ENCODE measurements at places on chromosomes 6 and 20. TPM values are rescaled to one million over a fixed set of nuclear protein-coding genes. Genes with fewer than 3 reads are reported as not detected.
A peak's percentile ranks its signal among the peaks of the same experiment; 100 is the strongest.

Gene TJAP1
- total RNA-seq = 40.0 TPM

Gene CST11
- not detected for total RNA-seq

Gene FLRT3
- 2.6 TPM for total RNA-seq

Gene ERGIC3
- 376 TPM for total RNA-seq

DNA sequence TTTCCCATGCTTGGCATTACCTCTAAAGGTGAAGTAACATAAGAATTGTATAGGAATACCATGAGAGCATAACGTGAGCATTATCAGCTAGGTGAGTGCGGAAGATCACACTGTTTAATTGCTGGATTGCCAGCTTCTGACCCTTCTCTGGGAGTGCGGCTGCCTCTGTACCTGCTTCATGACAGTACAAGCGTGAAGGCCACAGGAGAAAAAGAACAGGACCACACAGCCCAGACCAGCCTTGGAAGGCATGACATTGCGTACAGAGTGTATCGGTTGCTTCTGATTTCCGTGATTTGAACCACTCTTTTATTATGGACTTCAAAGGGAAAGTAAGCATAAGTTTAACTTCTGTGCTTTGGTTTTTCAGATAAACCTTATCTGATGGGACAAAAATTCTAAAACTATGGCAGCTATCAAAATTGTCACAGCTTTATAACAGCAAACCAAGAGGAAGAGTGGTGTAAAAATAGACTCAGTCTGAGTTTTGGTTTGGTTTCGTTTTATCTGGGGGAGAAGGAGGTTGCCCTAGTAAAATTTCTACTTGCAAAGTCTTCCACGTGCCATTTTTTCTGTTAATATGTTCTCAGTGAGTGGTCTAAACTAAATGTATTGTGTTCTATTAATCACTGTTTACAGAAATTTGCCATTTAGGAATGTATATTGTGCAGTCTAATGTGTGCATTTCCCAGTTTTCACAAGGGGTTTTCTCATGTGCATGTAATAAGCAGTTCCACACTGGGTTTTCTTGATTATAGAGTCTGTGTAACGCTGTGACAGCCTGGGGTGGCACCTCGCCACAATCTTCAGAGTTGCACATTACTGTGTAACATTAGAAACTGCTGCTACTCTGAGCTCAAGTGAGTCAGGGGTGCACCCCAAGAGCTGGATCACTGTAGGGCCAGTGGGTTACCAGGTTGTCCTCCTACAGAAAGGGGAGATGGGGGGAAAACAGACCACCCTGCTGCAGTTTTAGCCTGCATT, 97.3 kb downstream of the RPP40 start:
- no peaks in the 10 kb centered on the region for H3K27me3 ChIP-seq
- DNase-seq = no peak
- H3K36me3 ChIP-seq = peaks cover 8% of the 10 kb centered on the region
- no peak overlapping the region for H3K4me3 ChIP-seq
- H3K27ac ChIP-seq = no peak overlapping the region

DNA sequence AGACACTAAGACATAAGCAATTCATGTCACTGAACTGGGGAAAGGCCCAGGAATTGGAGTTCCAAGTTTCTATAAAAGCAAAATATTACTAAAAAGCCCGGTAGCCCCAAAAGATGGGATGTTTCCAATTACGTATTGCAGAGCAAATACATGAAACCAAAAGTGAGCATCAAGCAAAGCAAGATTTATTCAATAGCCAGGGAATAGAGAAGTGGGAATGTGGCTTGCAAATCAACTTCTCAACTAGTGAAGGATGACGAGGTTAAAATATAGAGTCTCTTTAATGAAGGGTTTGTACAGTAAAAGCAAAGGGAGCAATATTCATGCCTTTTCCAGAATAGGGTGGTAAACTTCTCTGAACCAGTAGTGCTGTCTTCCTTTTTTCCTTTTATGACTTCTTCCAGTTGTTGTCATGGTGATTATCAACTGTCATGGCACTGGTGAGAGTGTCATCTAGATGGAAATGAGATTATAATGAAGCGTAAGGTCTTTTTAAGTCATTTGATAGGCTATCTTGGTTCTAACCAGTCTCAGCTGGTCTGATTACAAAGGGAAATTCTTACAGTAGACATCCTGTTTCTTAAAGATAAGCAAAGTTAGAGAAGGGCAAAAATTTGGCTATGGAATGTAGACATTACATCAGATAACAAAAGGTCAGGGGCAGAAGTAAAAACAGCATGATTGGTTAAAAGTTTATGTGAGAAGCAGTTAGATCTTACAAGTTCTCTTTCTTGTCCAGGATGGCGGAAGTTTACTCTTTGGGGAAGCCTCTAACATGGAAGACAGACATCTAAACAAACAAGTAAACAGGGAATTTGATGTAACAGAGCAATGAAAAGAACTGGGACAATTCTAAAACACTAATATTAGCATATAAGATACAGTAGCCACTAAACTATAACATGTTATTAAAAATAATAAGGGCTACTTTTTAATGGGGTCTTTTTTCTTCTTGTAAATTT, 96.9 kb downstream of the TBX18 start:
- H3K36me3 ChIP-seq = no peaks in the 10 kb centered on the region
- H3K4me3 ChIP-seq = no peak overlapping the region
- H3K27ac ChIP-seq = no peak overlapping the region

- H3K4me3 ChIP-seq = no peak overlapping the region
- no peaks in the 10 kb centered on the region for H3K4me1 ChIP-seq
- no peaks in the 10 kb centered on the region for H3K27me3 ChIP-seq
- no peak overlapping the region for H3K27ac ChIP-seq
- H3K36me3 ChIP-seq = no peaks in the 10 kb centered on the region
- DNase-seq = no peak
These were observed 211.0 kb downstream of the LRFN2 start for GRCh38 chr6:40376113-40376650.

DNA sequence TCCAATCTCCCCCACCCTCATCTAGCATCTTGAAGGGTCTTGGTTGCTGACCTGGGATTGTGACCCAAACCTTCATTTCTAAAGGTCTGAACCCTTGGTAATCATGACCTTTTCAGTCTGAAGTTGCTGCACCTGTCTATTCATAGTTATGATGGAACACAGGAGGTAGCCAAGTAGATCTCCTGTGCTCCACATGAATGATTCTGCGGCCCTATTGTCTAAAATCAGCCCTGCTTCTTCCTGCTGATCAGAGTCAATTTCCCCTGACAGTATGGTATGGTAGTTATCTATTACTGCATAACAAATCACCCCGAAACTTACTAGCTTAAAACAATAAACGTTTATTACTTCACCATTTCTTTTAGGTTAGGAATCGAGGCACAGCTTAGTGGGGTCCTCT, 9.0 kb downstream of the OR2B6 start:
- no peak overlapping the region for H3K27ac ChIP-seq
- H3K27me3 ChIP-seq = no peaks in the 10 kb centered on the region
- H3K4me3 ChIP-seq = no peak overlapping the region

- H3K4me3 ChIP-seq = no peak overlapping the region
- peak overlapping the region; percentile 85 for H3K27ac ChIP-seq
- peaks cover 38% of the 10 kb centered on the region for H3K4me1 ChIP-seq
- peak; percentile 81 for DNase-seq
- H3K27me3 ChIP-seq = no peaks in the 10 kb centered on the region
These were observed 32.2 kb downstream of the CARMIL1 start for GRCh38 chr6:25311331-25311840.

DNA sequence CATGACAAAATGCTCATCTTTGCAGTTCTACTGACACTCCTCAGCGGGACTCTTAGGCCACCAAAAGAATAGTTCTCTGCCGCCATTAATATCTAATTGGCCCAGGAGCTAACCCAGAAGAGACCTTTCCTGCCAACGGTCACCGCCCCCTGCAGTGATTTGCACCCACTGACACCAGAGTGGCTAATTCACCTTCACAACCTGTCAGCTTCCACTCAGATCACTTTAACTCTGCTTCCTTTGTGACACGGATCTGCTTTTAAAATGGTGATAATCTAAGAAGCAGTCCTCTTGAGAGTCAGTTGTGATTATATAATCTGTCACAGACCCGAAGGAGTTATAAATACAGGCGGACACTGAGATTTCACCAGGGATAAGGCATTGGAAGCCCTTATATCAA, 172.8 kb downstream of the FRK start:
- no peaks in the 10 kb centered on the region for H3K27me3 ChIP-seq
- H3K27ac ChIP-seq = no peak overlapping the region
- H3K4me3 ChIP-seq = no peak overlapping the region
- H3K36me3 ChIP-seq = no peaks in the 10 kb centered on the region
